ENCODE measurements at places on chromosomes 11 and 22.

DNA sequence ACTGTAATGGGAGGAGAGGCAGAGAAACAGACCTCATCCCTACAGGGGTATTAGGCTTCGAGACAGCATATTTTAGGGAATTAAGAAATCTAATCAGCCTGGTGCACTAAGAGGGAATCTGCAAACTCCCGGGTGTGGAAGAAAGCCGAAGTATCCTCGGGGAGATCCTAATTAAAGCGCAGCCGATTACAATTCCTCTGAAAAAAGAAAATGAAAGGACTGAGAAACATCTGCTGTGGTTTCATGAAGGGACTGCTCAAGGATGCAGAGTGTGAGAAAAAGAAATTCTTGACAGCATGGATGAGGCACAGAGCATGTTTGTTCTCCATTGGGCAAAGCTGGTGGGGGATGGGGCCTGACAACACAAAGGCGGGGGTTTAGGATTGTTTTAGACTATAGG lies 290.0 kb upstream of the LARGE1 start:
- no peak for DNase-seq

DNA sequence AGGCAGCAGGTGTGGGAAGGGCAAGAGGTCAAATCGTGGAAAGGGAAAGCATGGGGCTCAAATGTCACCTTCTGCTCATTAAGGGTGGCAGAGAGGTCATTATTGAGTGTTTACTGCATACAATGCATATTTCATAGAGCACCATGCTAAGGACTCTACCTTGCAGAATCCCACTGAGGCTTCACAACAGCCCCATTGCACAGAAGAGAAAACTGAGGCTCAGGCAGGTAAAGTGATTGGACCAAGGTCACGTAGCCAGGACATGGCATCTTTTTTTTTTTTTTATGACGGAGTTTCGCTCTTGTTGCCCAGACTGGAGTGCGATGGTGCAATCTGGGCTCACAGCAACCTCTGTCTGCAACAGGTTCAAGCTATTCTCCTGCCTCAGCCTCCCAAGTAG lies 7.8 kb downstream of the FLRT1 start:
- no peak for DNase-seq

DNA sequence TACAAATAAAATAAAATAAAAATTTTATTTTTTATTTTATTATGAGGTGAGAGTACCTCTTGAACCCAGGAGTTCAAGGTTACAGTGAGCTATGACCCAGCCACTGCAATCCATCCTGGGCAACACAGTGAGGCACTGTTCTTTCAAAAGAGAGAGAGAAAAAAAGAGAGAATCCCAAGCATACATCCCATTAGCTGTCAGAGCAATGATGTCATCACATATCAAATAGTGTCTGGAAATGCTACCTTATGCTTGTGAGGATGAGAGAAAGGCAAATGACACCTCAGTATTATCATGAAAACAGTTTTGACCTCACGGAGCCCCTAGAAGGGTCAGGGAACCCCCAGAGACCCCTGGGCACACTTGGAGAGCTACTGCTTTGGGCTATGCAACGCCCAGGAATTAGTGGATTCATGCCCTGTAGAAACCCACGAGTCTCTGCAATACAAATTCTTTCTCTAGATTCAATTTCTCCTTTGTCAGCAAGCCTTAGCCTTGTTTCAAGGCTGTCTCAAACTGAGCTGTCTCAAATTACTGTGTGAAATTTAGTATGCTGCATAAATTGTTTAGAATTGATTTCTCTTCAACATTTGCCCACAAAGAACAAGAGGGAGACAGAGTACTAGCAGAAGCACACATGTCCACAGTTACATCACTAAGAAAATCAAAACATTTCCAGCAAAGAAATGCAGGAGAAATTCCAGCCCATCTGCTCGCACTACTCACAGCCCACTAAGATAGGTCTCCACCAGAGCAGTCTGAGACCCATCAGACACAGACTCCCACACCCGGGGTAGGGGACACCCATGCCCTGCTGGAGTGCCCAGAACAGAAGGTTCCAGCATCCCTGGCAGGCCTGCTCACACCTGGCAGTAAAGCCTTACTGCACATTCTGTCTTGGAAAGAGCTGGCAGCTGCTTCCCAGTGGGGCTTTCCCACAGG lies 18.1 kb downstream of the DGCR2 start:
- no peak for DNase-seq

DNA sequence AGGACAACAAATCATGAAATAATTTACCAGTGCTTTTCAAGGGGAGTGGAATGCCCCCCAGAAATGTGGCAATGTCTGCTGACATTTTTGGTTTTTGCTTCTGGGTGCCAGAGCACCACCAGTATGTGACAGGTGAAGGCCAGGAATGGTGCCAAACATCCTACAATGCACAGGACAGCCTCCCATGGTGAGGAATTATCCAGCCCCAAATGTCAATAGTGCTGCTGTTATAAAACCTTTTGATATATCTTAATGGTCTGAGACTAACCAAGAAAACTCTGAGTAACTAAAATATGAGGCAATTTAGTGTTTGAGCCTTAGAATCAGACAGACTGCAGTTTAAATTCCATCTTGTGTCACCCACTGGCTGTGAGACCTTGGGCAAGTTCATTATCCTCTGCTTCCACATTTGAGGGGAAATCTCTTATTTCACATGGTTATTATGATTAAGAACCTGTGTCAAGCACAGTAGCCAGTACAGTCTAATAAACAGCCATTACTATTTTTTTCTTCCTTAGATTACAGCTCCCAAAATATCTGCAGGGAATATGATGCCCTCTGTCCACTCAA lies 69.5 kb downstream of the AMBRA1 start:
- no peak for DNase-seq

DNA sequence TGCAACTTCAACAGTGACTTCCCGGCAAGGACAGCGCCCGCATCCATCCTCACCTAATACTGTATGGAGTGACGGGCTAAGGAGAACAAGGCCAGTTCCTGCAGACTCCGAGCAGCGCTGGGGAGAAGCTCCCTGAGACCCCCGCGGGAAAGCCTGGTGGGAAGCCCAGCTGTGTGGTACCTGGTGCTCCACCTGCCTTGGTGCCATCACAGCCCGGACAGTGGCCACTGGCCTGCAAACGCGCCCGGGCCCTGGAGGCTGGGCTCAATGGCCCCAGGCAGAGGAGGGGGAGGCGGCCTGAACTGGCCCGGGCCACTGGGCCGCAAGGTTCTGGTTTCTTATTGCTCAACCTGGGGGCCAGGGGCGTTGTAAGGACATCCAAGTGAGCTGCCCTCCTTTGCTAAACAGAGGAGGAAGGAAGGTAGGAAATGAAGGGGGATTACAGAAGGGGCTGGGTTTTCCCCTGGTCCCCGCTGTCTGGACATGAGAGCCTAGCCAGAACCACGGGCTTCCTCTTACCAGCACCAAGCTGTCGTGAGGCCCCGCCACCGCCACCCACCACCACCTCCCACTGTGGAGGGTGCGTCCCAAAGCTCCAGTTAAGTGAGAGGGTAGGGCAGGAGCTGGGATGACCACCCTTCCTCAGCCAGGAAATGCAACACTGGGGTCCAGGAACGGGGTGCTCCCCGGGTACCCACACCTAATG lies 8.5 kb upstream of the CDC42BPG start:
- DNase-seq, result no peak

- no peak for DNase-seq
These were observed 9.1 kb downstream of the POLD4 start for GRCh38 chr11:67344264-67344663.

- no peak for DNase-seq
These were observed 173.5 kb downstream of the TTC28 start for GRCh38 chr22:28506150-28506535.

DNA sequence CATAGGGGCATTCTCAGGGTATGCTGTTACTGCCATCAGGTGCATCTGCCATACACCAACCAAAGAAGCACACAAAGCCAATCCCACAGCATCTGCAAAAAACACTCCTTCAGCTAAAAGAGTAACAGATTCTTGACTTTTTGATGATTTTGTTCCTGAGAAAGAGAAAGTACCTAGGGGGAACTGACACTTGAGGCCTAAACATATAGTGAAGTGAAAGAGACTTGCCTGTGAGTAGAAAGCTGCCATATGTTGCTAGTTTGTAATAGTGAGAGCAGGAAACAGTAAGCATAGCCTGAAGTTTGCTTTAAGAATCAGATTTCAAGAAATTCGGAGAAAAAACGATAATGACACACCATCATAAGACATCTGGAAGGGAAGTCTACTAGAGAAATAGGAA lies 97.9 kb upstream of the CTSC start:
- DNase-seq, result no peak
